ENCODE measurements at places on chromosomes 16 and 17. TPM values are rescaled to one million over a fixed set of nuclear protein-coding genes. Genes with fewer than 3 reads are reported as not detected.

Gene PDILT
- not detected for total RNA-seq

- H3K27me3 ChIP-seq, result no peaks in the 10 kb centered on the region
- H3K4me3 ChIP-seq, result no peak overlapping the region
- H3K27ac ChIP-seq, result no peak overlapping the region
These were observed 197.7 kb downstream of the WWOX start for GRCh38 chr16:78297066-78297666.

Gene ERN2
- total RNA-seq, result not detected

GRCh38 chr17:50190603-50191358 is 10.7 kb downstream of the COL1A1 start:
- H3K4me3 ChIP-seq, result no peak overlapping the region
- peaks cover 82% of the 10 kb centered on the region for H3K4me1 ChIP-seq
- H3K27ac ChIP-seq, result peak overlapping the region; percentile 79

Gene TMEM238L
- not detected for total RNA-seq

- no peaks in the 10 kb centered on the region for H3K27me3 ChIP-seq
- DNase-seq, result peak; percentile 23
- no peak overlapping the region for H3K4me3 ChIP-seq
- no peak overlapping the region for H3K27ac ChIP-seq
These were observed 235.4 kb upstream of the MON1B start for GRCh38 chr16:76955629-76956028.

DNA sequence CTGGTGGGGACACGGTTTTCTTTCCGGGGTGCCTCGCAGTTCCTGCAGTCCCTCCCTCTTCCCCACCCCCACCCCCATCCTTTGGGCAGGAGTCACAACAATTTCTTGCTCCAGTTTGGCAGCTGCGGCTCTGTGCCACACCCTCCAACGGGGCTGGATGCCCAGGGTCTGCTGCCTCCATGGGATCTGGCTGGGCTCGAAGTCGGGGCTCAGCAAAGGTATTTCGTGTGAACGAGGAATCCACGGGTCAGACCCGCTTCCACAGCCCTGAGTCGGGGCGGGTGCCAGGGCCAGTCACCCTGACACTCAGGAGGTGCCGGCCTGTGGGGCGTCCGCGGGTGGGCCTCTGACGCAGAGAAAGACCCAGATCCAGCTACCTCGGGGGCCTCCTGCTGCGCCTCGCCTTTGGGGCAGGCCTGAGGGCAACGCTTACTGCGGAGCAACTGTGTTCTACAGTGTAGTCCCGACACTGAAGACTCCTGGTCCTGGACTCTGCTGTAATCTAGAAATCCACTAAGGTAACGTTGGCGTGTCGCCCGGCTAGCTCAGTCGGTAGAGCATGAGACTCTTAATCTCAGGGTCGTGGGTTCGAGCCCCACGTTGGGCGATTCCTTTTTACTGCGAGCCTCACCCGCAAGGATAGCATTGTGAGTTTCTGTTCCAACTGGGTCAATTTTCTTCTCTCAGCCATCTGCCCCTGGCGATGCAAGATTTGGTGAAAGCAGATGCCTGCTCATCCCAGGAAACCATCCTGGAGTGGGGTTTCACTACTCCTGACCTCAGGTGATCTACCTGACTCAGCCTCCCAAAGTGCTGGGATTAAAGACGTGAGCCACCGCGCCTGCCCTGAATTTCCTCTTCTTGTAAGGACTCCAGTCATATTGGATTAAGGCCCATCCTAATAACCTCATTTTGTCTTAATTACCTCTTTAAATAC is 12.6 kb upstream of the OR1F1 start:
- H3K27me3 ChIP-seq, result peaks cover 45% of the 10 kb centered on the region
- H3K36me3 ChIP-seq, result no peaks in the 10 kb centered on the region
- DNase-seq, result no peak
- H3K4me1 ChIP-seq, result no peaks in the 10 kb centered on the region
- no peak overlapping the region for H3K27ac ChIP-seq
- H3K4me3 ChIP-seq, result no peak overlapping the region

- no peak overlapping the region for H3K27ac ChIP-seq
- H3K36me3 ChIP-seq, result no peaks in the 10 kb centered on the region
- H3K4me3 ChIP-seq, result no peak overlapping the region
- no peaks in the 10 kb centered on the region for H3K27me3 ChIP-seq
- no peak for DNase-seq
- H3K4me1 ChIP-seq, result peaks cover 44% of the 10 kb centered on the region
These were observed 34.6 kb downstream of the KANSL1 start for GRCh38 chr17:46158323-46159296.

GRCh38 chr17:48593840-48594537 is 410 bp upstream of the HOXB5 start:
- H3K4me3 ChIP-seq, result no peak overlapping the region
- H3K36me3 ChIP-seq, result no peaks in the 10 kb centered on the region
- H3K4me1 ChIP-seq, result peaks cover 18% of the 10 kb centered on the region

GRCh38 chr17:18257982-18258355 is 569 bp downstream of the FLII start:
- H3K4me1 ChIP-seq, result peaks cover 26% of the 10 kb centered on the region
- peak overlapping the region; percentile 90 for H3K27ac ChIP-seq
- no peaks in the 10 kb centered on the region for H3K27me3 ChIP-seq

DNA sequence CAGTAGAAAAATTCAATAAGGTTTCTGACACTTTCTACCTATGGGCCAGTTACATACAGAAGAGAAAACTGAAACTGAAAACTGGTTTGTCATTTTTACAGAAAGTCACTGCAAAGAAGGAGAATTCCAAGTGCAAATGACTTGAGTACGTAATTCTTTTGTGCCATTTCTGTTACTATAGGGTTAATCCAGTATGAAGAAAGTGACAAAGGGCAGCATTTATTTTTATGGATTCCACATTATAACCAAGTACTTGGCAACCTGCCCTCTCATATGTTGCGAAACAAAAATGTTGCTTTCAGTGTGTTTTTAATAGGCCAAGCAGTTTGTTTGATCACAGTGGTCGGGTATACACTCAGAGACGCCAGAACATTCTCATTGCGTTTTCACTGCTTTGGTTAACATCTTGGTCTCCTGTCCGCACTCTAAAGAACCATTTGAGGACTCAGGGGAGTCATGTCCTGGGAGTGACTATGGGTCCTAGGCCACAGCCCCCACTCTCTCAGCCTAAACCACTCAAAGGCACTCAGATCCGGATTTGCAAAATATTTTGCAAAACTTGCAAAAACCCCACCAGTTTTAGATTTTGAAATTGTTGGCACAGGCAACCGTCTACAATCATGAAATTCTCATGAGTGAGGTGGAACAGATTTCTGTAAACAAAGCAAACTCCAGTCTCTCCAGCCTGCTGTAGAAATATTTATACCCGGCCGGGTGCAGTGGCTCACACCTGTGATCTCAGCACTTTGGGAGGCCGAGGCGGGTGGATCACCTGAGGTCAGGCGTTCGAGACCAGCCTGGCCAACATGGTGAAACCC is 15.4 kb upstream of the HELZ start:
- H3K4me1 ChIP-seq, result peaks cover 8% of the 10 kb centered on the region
- no peaks in the 10 kb centered on the region for H3K27me3 ChIP-seq
- no peak overlapping the region for H3K27ac ChIP-seq
- H3K4me3 ChIP-seq, result no peak overlapping the region
- peak; percentile 13 for DNase-seq
- H3K36me3 ChIP-seq, result no peaks in the 10 kb centered on the region

DNA sequence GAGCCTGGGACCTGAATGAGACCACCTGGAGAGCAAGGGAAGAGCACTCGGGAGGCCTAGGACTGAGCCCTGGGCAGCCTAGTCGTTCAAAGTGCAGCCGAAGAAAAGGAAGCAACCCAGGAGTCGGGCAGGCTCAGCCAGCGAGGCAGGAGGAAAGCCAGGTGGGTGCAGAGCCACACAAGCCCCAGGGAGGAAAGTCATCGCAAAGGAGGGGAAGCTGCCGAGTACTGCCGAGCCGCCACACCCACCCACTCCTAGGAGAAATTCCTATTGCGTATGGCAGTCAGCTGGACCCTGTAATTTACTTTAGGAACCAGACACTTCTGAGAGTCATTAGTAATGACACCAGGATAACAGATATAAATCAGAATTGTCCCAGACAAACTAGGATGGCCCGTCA is 187.6 kb downstream of the KATNIP start:
- H3K36me3 ChIP-seq, result no peaks in the 10 kb centered on the region
- peaks cover 13% of the 10 kb centered on the region for H3K4me1 ChIP-seq
- H3K4me3 ChIP-seq, result no peak overlapping the region
- DNase-seq, result no peak
- no peaks in the 10 kb centered on the region for H3K27me3 ChIP-seq
- no peak overlapping the region for H3K27ac ChIP-seq

Gene RAB11FIP3
- total RNA-seq, result 21.0 TPM

DNA sequence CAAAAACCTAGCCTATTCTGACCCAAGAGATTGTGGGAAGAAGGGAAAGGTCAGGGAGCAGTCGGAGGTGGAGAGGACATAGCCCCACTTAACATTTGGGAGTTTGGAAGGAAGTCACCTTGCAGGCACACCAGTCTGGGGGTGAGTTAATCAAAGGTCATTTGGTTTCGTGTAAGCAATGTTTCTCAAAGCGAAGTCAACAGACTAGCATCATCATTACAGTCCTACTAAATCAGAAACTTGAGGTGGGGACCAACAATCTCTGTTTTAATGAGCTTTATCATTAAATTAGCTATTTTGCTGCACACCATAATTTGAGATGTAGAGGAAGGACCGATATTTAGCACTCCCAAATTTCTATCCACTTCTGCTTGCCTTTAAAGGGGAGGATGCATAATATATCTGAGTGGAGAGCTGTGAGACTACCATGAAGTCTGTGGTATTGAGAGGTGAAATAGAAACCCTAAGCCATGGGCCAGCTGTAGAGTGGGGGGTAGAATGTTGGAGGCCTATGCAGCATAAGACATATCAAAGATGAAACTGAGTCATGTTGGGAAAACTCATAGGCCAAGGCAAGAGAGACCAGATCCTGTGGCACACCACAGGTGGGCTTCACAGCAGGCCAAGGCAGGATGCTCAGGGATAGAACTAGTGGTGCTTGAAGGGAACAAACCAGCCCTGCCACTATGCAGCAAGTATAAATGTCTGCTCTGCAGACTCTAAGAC is 141.7 kb upstream of the ANKFN1 start:
- H3K36me3 ChIP-seq, result no peaks in the 10 kb centered on the region
- H3K27ac ChIP-seq, result no peak overlapping the region
- no peaks in the 10 kb centered on the region for H3K4me1 ChIP-seq

- DNase-seq, result peak; percentile 33
- no peak overlapping the region for H3K4me3 ChIP-seq
- peaks cover 22% of the 10 kb centered on the region for H3K27me3 ChIP-seq
- no peaks in the 10 kb centered on the region for H3K36me3 ChIP-seq
- peaks cover 10% of the 10 kb centered on the region for H3K4me1 ChIP-seq
These were observed 4.1 kb upstream of the C1QTNF1 start for GRCh38 chr17:79019632-79020584.

DNA sequence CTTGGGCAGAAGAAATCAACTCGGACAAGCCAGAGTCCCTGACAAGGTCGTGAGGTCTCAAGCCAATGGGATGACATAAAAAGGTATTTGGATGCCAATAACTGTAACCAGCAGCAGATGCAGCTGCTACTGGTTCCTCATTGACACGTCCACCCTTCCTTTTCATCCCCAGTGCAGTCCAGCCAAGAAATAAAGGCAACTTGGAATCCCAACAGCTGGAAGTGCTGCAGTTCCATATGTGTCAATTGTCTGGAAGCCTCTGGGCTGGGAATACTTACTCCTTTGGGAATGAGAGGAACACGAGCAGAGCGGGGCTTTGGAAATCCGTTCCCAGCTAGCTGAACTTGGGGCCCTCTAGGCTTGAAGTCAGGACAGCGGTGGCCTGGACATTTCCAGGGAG is 360.4 kb upstream of the ZFHX3 start:
- H3K4me1 ChIP-seq, result no peaks in the 10 kb centered on the region
- H3K27ac ChIP-seq, result no peak overlapping the region
- no peaks in the 10 kb centered on the region for H3K36me3 ChIP-seq
- H3K4me3 ChIP-seq, result no peak overlapping the region

Gene SMURF2
- total RNA-seq, result 104 TPM

- no peaks in the 10 kb centered on the region for H3K4me1 ChIP-seq
- no peaks in the 10 kb centered on the region for H3K36me3 ChIP-seq
- no peak overlapping the region for H3K27ac ChIP-seq
- no peak overlapping the region for H3K4me3 ChIP-seq
These were observed 224.1 kb downstream of the GSG1L start for GRCh38 chr16:27839419-27839818.

DNA sequence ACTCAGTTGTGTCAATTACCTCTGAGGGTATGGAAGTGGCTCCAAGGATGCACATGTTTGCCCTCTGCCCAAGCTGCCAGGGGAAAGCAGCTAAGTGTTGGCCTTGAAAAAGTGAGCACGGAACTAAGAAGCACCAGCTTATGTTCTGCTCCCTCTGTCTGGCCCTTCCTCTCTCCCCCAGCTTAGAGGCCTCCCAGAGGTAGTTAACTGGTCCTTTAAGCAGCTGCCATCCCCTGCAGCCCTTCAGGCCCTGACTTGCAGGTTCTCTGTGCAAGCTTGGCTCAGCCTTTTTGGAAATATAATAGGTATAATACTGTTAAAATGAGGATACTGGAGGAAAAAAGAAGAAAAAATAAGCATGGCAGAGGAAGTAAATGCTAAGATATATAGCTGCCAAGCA is 7.0 kb upstream of the UBE2Z start:
- H3K4me1 ChIP-seq, result no peaks in the 10 kb centered on the region
- H3K36me3 ChIP-seq, result peaks cover 6% of the 10 kb centered on the region
- no peak for DNase-seq
- H3K27ac ChIP-seq, result no peak overlapping the region

GRCh38 chr16:66919569-66920298 is 1.0 kb upstream of the CDH16 start:
- H3K4me3 ChIP-seq, result no peak overlapping the region
- no peaks in the 10 kb centered on the region for H3K36me3 ChIP-seq
- peaks cover 7% of the 10 kb centered on the region for H3K4me1 ChIP-seq
- DNase-seq, result no peak

DNA sequence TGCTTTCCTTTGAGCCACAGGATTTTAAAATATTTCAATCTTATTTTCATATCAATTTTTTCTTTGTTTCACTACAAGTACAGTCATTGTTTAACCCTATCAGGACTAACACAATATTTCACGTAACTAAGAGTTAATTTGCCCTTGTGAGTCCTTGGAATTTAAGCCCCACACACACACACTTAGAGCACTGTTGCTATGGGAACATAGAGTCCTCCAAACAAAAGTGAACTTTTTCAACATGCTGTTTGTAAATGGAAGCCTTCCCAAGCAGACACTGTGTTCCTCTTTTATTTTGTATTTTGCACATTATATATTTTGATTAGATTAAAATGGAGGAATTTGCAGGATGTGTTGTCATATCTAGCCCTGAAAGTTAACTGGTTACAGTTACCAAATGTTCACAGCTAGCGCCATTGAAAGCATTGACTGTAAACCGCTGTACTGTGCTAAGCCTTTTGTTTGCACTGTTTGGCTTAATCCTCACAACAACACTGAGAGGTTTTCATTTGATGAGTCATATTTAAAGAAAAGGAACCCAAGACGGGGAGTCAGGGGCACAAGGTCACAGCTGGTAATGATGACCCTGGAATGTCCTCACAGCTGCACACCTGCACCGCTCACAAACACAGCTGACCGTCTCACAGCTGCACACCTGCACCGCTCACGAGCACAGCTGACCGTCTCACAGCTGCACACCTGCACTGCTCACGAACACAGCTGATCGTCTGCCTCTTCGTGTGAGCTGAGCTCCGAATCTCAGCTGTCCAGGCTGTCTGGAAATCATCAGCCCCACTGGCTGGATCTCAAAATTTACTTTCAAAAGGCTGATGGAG is 6.3 kb downstream of the HSBP1 start:
- peak; percentile 73 for DNase-seq
- H3K4me1 ChIP-seq, result peaks cover 26% of the 10 kb centered on the region
- no peak overlapping the region for H3K4me3 ChIP-seq
- H3K36me3 ChIP-seq, result peaks cover 14% of the 10 kb centered on the region
- H3K27me3 ChIP-seq, result no peaks in the 10 kb centered on the region
- peak overlapping the region; percentile 64 for H3K27ac ChIP-seq

Gene CSNK1D
- total RNA-seq, result 153 TPM

Gene ABCA5
- 3.6 TPM for total RNA-seq

Gene PHF23
- total RNA-seq, result 89.5 TPM

Data from astrocyte (in vitro differentiated cells and primary cell).